ENCODE measurements at places on chromosomes 1 and 21.

DNA sequence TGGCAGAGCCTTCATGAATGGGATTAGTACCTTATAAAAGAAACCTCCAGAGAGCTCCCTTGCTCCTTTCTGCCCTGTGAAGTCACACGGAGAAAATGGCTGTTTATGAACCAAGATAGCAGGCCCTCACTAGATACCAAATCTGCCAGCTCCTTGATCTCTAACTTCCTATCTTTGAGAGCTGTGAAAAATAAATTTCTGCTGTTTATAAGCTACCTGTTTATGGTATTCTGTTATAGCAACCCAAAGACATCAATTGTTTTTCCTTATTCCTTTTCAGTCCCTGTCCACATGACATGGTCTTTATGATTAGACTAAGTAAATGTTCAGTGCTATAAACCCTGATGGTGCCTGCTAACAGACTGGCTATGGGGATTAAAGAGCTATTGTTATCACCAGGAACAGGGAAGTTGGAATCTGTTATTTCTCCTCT is 9.7 kb upstream of the STIL start:
- DNase-seq = peak; percentile 6

GRCh38 chr1:154237435-154237834 is 16.7 kb downstream of the UBAP2L start:
- DNase-seq = no peak

DNA sequence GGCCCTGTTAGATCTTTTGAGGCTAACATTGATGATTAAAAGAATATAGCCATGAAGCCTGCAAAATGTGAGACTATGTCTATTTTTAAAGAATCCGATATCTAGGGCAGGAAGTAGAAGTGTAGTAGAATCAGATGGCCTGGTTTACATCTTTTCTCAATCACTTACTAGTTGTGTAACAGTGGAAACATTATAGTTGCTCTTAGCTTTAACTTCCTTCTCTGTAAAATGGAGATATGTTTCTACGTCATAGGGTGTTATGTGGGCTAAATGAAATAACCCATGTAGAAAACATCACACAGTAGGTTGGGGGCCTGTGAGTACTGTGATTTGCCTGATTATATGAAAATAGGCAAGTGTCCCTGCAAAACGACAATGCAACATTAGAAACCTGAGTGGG is 4.4 kb upstream of the IGFN1 start:
- DNase-seq = no peak

- DNase-seq = no peak
Observed at GRCh38 chr21:45270306-45270821, 17.3 kb downstream of the POFUT2 start.

All from NCI-H1436 treated with DMSO at 0.1 percent for 48 hours (cell line).